ENCODE measurements at places on chromosomes 5 and 9. TPM values are rescaled to one million over a fixed set of nuclear protein-coding genes. Genes with fewer than 3 reads are reported as not detected.

The SCGB3A2 gene
- total RNA-seq: not detected

The HBEGF gene
- 8.0 TPM for total RNA-seq

The APC gene
- total RNA-seq: 148 TPM

The RAB3C gene
- total RNA-seq: not detected

The SGTB gene
- 2.3 TPM for total RNA-seq

The MYMK gene
- not detected for total RNA-seq

The SUSD1 gene
- total RNA-seq: 26.3 TPM

The EXOC3 gene
- 201 TPM for total RNA-seq

All from Peyer's patch (tissue), 4 donors.